ENCODE measurements at places on chromosomes 1 and 21. TPM values are rescaled to one million over a fixed set of nuclear protein-coding genes. Genes with fewer than 3 reads are reported as not detected.
A peak's percentile ranks its signal among the peaks of the same experiment; 100 is the strongest.

- DNase-seq = no peak
Measured at GRCh38 chr21:29248124-29248523, 50.6 kb upstream of the BACH1 start.

SPRR2B gene
- not detected for total RNA-seq

GRCh38 chr1:221717485-221717853, 24.4 kb downstream of the DUSP10 start:
- no peak for DNase-seq

RRP1 gene
- 9.4 TPM for total RNA-seq

EBNA1BP2 gene
- total RNA-seq = 28.4 TPM

DNA sequence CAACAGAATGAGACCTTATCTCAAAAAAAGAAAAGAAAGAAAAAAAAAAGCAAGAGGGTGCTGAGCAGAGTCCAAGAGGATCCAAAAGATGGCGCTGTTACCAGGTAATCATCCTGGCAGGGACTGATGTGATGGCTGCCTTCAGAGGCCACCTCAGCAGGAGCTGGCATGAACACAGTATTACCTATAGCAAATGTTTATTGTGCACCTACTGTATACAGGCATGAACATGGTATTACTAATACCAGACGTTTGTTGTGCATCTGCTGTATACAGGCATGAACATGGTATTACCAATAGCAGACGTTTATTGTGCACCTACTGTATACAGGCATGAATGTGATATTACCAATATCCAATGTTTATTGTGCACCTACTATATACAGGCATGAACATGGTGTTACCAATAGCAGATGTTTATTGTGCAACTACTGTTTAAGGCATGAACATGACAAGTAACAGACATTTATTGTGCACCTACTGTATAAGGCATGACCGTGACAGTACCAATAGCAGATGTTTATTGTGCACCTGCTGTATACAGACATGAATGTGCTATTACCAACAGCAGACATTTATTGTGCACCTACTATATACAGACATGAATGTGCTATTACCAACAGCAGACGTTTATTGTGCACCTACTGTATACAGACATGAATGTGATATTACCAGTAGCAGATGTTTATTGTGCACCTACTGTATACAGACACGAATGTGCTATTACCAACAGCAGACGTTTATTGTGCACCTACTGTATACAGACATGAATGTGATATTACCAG, 115.1 kb upstream of the TMEM51 start:
- DNase-seq = no peak

DNA sequence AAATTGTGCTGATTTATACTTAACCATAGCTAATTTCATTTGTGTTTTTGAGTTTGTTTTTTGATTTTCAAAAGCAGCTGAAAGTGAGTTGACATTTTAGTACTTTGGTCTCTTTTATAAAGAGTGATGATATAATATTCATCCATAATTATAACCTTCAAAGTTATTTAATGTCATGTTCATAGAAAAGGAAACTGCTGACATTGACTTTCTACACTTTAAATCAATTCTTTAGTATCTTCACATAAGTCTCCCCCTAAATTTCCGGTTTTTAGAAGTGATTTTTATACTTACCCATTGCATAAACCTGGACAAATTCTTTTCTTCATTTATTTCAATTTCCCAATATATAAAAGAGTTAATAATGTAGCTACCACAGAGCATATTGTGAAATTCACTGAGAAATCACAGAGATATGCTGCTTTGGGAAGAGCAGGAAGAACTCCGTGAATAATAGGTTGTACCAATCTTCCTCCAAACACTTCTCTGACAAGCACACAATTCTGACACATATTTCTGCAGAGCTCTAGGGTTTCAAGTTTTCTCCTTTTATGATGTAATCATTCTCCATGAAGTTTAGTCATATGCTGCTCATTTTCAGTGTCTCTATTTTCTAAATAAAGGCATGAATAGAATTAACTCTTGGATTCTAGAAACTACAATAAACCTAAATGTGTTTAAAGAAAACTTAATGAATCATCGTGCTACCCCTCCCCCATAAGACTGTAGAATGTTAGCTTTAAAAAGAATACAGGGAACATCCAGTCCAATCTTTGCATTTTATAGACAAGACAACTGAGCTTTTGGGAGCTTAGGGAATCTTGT, 25.6 kb upstream of the CDC42BPA start:
- no peak for DNase-seq

DNA sequence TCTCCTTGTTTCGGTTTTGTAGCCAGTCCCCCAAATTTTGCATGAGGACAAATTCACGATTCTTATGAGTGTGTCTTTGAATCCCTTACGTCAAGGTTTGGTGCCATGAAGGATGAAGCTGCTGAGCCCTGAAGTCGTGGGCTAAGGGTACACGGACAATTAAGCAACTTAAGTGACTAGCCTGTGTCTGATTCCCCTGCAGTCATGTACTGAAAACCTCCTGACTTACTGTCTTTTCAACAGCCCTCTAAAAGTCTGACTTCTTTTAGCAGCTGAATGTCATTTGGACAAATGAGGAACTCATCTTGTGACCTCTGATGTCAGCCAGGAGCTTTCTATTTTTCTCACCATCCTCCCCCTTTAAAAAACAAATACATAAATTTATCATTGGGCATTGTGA, 27.1 kb upstream of the C1orf105 start:
- no peak for DNase-seq

TCEA3 gene
- total RNA-seq = 72.7 TPM

- no peak for DNase-seq
Measured at GRCh38 chr21:21213297-21213696, 215.1 kb downstream of the NCAM2 start.

LAMC2 gene
- 4.0 TPM for total RNA-seq

DNA sequence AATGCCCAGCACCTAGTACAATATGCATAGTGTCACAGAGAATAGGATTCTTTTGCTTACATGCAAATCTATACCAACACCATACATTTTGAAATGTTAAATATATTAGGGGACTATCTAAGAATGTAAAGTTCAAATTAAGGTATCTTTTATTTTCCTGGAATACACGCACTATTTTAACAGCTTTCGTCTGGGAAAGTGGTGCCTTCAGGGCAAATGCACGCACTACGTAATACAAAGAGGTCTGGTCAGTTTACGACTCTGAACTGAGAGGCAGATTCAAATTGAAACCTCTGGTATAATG, 931 bp downstream of the FUBP1 start:
- no peak for DNase-seq

- DNase-seq = no peak
Measured at GRCh38 chr1:51738681-51739080, 121.8 kb downstream of the OSBPL9 start.

SIK1 gene
- 7.7 TPM for total RNA-seq

PLA2G2F gene
- not detected for total RNA-seq

DNA sequence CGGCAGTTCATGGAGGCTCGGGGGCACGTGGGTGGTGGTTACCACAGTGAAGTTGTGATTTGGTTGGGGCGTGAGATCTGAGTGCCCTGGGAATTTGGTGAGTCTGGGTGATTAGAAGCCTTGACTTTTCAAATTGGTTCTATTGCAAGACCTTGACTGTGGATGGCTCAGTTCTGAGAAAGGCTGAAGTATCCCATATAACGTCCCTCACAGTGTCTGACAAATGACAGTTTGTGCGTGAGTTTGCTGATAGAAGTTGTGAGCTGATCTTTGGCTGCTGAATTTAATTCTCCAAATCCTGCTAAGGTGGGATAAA, 549 bp downstream of the MSH4 start:
- no peak for DNase-seq

- DNase-seq = no peak
Measured at GRCh38 chr1:240100371-240100934, 8.8 kb downstream of the FMN2 start.

SOX13 gene
- 12.4 TPM for total RNA-seq

- no peak for DNase-seq
Measured at GRCh38 chr1:81949421-81949820, 148.7 kb downstream of the ADGRL2 start.

DNA sequence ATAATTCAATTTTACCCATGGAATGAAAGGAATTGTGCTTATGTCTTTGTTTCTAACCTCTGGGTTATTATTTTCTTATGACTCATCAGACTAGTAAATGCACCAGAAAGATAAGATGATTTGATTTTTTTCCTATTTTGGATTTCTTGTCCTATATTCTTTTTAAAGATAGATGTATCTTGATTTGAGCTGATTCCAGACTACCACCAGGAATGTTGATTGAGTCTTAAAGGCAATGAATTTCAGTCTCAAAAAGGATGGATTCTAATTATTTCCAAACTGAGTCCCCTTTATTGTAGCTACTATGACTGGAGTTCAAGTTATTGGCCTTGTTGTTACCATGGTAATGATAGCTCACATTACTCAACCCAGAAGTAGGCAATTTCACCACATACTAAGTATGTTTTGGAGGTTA, 95.8 kb upstream of the RGS4 start:
- no peak for DNase-seq

GRCh38 chr1:180926164-180926981, 13.7 kb downstream of the KIAA1614 start:
- DNase-seq = peak; percentile 78

- DNase-seq = no peak
Measured at GRCh38 chr1:14367451-14367850, 231.0 kb upstream of the KAZN start.

SDC3 gene
- 19.9 TPM for total RNA-seq

- DNase-seq = peak; percentile 36
Measured at GRCh38 chr21:44896561-44897286, 23.2 kb upstream of the PTTG1IP start.

OR2G6 gene
- not detected for total RNA-seq

CLDN17 gene
- not detected for total RNA-seq

DNA sequence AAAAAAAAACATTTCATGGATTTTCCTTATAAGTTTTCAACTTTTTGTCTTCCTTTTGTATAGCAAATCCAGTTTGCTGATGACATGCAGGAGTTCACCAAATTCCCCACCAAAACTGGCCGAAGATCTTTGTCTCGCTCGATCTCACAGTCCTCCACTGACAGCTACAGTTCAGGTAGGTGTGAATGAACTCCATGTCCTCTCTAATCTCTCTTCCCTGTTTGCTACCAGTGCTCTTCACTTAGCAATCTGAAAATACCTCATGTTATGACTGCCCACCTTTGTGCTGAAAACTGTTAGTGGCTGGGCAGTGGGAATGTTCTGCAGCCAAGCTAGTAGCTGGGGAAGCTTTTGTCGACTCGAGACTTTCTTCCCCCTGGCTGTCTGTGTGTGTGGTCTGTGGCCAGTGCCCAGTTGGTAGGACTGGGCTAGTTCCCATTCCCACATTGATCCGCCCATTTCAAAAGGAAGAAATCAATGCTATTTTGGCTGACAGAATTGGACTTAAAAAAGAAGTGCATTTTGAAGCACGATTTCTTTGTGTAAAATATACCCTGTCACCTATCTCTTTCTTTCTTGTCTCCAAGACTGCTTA, 24.5 kb downstream of the AHCYL1 start:
- DNase-seq = no peak

DNA sequence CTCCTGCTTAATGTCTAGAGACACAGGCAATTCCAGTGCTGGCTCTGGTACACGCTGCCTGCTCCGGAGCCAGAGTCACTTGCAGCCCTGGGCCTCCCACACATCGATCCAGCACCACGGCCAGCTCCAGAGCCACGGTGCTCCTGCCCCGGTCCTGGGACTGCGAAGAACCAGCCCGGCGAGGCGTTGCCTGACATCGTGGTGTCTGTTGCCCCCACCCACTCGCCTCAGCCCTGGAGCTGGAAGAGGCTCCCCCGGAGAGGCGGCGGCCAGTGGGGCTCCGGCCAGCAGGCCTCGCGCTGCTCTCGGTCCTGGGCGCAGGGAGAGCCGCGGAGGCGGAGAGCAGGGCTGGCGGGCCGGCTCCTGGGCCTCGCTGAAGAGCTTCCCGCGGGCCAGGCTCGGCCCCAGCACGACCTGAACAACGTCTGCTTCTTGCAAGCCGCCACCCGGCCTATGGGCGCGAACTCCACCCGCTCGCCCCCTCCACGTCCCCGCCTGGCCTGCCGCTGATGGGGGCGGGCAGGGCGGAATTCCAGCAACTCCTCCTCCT, 364.8 kb downstream of the CEP170 start:
- peak; percentile 53 for DNase-seq

SLC44A5 gene
- 0.62 TPM for total RNA-seq

FAM163A gene
- total RNA-seq = 0.22 TPM

SELP gene
- 9.0 TPM for total RNA-seq

NTRK1 gene
- total RNA-seq = 2.5 TPM

DNA sequence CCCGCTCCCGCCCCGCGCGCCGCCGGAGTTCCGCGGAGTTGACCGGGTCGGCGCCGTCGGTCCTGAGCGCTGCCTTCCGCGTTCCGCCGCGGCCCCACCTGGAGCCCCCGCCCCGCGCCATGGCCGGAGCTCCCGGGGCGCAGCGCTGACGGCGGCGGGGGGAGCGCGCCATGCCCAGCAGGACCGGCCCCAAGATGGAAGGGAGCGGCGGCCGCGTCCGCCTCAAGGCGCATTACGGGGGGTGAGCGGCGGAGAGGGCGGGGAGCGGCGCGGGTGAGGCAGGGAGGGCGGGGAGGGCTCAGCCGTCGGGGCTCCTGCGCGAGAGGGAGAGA, 216 bp downstream of the PRKCZ start:
- DNase-seq = no peak

DNA sequence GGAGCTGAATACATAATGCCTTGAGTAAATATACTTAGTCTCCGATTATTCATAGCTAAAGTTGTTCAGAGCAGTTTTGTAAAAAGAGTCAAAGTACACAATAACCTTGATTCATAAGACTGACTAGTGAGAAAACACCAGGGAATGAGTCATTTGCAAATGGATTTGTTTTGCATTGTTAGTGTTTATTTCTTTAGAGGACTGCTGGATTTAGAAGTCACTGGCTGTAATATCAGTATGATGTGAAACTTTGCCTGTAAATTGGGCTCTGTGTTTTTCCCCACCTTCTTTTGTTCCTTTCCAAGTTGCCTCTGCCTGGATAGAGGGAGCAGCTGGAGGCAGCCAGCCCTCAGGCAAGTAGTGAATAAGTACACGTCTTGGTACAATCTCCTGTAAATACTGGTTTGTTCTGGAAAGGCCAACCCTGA, 474.7 kb downstream of the NUF2 start:
- no peak for DNase-seq

SYT6 gene
- not detected for total RNA-seq

DNA sequence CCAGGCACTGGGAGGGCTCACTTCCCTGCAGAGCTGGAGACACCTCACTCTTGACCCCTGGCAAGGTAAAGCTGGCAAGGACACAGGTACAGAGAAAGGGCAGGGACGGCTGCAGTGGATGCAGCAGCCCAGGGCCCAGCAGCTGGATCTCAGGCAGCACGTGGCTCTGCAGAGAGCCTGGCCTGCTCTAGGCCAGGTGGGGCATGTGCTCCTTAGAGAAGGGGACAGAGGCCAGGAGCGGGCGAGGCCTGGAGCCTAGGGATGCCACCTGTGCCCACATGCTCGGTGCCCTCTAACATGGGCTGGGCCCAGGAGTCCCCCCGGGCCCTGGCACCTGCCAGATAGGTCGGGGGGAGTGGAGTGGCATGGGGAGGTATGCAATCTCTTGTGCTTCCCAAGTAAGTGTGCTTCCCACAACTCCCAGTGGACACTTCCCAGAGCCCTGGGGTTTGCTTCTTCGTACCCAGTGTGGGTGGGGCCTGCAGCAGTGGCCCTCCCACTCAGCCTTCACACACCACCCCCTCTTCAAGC, 30.0 kb downstream of the WNT3A start:
- DNase-seq = no peak

GRCh38 chr21:32131960-32132359, 146.9 kb downstream of the MIS18A start:
- DNase-seq = no peak
